Brain (organoid and tissue), 16 donors: ENCODE measurements at places on chromosomes 4 and X.
A peak's percentile ranks its signal among the peaks of the same experiment; 100 is the strongest.

- DNase-seq = no peak
These were observed 83.7 kb upstream of the FAM9C start for GRCh38 chrX:13128104-13128503.

GRCh38 chrX:121746105-121746504, 698.7 kb downstream of the GLUD2 start:
- no peak for DNase-seq

- no peak for DNase-seq
These were observed 189.8 kb upstream of the GALNT7 start for GRCh38 chr4:172978848-172979247.

DNA sequence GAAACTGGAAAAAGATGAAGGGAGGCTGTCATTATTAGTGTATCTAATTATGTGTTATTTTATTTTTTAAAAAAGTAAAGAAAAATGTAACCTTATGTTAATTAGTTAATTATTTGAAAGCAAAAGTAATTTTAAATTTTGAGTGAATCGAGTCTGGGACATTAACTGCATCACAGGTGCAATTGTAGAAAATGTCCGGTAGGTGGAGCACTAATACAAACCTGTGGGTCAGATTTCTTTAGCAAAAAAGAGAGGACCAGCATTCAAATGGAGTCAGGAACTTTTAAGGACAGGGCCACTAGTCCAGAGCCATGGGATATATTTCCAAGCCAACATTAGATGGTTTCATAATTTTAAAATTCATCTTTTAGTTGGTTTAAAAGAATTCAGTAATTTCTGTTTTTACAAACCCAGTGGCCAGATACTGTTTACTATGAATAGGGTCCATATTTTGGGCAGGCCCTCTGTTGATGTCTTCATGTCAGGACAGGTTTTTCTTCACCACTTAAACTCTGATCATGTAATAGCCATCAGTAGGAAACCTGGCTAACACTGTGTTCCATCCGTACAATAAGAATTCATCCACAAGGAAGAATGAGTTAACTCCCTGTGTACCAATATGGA, 27.2 kb downstream of the BST1 start:
- DNase-seq = peak; percentile 64

GRCh38 chr4:32396507-32397070, 1676.4 kb downstream of the PCDH7 start:
- no peak for DNase-seq

DNA sequence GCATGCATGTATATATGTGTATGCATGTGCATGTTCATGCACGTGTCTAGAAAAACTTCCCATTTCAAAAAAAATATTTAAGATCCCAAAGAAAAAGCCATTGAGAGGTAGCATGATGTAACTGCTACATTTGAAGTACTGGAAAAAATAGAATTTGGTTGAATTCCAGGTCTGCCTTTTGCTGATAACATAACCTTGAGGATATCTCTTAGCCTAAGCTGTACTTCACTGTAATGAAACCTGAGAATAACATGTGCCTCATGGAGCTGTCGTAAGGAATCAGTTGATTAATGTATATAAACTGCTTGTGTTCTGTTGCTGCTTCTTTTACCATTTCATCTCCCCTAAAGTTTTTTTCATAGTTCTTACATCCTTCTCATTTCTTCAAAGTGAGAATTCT, 351.8 kb downstream of the GRIA2 start:
- no peak for DNase-seq

DNA sequence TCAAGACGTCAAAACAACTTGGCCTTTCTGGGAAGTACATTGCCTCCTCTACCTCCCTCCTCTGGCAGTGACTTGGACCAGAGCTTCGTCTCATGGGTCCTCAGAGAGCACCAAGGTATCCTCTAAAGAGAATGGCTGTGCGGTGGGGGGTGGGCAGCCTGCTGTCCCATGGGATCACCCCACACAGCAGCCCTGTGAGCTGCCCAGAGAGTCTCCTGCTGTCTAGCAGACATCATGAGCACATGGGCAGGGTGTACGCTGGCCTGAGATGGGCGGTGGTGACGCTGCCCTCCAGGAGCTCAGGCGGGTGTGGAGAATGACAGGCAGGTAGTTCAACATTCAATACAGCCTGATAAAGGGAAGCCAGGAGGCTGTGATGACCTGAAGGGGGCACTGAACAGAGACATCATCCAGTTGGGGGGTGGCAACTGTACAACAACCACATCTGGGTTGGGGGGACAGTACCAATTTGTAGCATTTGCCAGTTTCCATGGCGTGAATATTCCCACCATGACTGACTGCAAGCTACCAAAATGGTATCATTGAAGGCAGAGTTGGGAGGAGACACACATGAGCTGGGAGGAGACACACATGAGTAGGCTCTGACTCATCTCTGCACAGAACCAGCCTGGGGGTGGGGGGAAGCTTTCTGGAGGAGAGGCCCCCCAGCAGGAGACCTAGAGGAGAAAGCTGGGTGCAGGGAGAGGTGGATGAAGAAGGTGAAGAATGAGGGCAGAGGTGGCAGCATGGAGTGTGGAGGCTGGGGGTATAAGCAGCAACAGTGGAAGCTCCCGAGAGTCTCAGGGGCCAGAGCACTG, 35.9 kb downstream of the C4orf50 start:
- no peak for DNase-seq

DNA sequence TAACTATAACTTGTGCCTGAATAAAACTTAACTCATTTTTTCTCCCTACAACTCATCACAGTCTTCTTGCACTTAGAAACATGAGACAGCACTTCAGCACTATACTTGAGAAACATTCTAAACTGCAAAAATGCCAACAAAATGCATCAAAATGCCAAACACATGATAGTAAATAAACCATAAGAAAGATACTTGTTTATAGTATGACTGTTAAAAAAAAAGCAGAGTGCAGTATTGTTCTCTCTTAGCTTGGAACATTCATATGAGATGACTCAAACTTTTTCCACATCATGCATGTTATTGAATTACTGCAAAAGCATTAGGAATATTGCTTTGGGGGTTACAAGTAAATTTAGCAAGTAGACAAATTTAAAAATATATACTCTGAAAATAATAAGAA, 135.7 kb upstream of the ANXA10 start:
- DNase-seq = no peak

DNA sequence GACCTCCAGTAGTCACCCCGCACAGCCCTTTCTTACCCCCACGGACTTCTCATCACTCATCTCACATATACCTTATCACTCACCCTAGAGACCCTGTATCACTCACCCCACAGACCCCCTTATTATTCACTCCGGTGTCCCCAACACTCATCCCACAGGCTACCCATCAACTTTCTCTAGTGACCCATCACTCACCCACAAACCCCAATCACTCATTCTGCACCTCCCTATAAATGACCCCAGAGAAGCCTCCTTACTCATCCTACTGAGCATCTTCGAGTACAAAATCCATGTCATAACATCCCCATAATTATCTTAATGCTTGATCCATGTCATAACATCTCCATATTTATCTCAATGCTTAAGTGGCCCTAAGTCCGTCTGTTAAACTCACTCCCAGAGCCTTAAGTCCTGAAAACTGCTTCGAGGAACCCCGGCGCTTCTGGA, 934 bp downstream of the ZNF41 start:
- DNase-seq = no peak

DNA sequence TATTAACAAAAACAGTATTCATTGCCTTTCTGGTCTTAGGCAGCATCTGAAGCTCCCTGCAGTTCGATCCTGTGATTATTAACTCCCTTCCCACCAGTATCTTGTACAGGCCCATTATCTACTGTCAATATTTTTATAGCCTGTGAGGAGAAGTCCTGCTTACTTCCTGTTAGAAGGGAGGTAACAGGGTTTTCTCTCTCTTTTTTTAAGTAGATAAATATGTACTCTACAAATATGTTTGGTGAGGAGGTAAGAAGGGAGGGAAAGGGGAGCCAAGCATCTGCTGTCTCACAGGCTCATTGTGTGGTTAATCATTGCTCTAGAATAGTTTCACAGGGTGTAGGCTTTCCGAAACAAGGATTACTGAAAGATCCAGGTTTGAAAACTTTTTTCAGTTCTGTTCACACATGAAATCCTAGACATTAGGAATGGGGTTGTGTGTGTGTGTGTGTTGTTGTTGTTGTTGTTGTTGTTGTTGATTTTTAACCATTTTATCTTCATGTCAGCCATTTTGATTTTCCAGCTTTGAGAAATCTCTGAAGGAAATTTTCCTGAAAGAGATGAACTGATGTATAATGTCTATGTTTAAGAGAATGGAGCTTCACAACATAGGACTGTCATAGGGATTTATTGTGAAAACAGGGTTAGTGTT, 14.2 kb downstream of the ATOH1 start:
- DNase-seq = no peak

DNA sequence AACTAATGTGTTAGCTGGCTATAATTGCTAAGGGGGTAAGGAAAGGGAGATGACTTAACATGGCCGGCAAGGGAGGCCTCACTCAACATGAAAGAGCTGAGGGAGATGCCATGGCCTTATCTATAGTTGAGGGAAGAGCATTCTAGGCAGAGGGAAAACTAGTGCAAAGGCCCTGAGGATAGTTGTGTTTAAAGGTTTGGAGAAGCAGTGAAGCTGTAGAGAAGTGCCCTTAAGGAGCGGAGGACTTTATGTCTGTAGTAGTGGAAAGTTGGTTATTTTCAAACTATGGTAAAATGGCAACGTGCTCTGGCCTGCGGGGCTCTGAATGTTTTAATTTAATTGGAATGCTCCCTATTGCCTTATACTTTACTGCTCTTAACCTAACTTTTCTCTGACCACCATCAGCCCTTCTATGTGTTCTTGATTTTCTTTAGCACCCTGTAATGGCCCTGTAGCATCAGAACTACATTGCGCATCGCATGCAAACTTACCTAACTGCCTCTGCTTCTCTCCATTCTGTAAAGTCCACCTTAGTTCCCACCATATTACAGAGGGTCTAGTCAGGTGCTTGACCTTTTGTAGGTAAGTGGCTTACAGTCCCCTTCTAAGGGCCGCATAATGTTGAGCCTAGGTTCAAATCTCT, 35.8 kb downstream of the ERVMER34-1 start:
- DNase-seq = no peak

DNA sequence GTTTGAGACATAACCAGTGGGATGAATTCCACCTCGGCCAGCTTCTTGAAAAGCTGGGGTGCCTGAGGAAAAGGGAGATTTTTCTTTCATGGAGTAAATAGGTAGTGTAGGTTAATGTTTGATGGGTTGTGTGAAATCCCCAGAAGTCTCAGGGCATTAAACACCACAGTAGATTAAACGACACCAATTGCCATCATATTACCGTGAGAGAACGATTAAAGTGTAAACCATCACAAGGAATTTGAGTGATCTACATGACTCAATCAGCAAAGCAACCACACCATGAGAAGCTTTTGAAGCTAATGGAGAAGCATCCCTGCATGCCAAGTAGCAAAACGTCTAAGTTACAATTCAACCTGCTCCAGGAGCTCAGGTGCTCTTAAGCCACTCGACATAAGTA, 322.5 kb upstream of the GATB start:
- no peak for DNase-seq

DNA sequence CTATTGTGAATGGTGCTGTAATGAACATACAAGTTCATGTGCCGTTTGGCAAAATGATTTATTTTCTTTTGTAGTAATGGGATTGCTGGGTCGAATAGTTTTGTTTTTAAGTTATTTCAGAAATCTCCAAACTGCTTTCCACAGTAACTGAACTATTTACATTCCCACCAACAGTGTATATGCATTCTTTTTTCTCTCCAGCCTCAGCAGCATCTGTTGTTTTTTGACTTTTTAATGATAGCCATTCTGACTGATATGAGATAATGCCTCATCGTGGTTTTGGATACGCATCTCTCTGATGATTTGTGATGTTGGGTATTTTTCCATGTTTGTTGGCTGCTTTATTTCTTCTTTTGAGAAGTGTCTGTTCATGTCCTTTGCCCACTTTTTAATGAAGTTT, 246.3 kb upstream of the ADGRL3 start:
- DNase-seq = no peak

DNA sequence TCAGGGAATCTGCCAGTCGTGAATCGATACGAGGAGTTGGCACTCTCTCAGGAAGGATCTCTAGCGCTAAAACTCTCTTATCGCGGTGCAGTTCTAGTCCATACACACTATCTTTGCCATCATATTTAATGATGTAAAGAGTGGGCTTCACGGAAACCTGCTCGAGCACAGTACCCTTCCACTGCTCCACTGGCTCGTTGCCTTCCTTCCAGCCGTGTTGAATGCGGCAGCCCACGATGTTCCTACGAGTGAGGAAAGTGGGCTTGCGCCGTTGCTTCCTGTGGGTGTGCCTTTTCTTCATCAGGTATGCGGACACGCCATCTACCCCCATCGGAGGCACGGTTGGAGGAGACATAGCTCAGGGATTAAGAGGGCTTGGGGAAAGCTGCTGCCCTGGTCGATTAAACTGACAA, 661 bp downstream of the SPIN4 start:
- peak; percentile 45 for DNase-seq

GRCh38 chr4:24594887-24595286, 10.5 kb upstream of the DHX15 start:
- DNase-seq = no peak

DNA sequence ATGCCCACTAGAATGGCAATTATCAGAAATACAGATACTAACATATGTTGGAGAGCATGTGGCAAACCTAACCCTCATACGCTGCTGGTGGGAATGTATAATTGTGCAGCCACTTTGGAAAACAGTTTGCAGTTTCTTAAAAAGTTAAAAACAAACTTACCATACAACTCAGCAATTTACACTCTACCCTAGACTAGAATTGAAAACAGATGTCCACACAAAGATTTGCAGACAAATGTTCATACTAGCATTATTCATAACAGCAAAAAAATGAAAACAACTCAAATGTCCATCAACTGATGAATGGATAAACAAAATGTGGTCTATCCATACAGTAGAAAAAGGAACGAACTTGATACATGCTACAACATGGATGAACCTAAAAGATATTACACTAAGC, 64.4 kb downstream of the SLC9A7 start:
- no peak for DNase-seq

DNA sequence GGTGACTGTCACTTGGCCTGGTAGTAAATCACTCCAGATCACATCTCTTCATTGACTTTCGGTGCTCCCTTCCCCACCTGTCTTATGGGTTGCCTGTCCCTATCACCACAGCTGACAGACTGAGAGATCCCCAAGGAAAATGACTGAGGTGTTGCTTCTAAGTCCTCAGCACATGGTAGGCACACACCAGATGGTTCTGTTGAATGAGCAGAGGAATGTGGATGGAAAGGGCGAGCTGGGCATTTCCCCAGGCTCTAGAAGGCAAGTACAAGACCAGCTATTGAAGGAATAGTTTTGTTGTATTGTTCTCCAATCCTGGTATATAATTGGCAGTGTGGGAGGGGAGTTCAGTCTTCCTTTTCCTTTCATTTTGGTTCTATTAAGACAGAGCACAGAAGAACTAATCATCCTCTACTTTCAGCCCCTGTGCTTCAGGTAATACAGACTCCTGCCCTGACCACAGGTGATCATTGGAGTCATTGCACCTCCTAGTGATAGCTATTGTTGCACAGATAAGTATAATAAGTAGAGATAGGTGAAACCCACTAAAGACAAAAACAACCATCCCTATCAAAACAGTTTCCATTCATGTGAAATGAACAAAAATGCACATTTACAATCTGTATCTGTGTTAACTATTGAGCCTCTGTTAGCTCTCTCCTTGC, 158.6 kb downstream of the TRAM1L1 start:
- peak; percentile 14 for DNase-seq

- DNase-seq = no peak
These were observed 142.8 kb upstream of the KLF8 start for GRCh38 chrX:56089376-56089775.

- DNase-seq = no peak
These were observed 1477.7 kb downstream of the RAPGEF2 start for GRCh38 chr4:160580581-160580980.
